ENCODE measurements at places on chromosomes 7 and 10. TPM values are rescaled to one million over a fixed set of nuclear protein-coding genes. Genes with fewer than 3 reads are reported as not detected.

BMPER gene
- total RNA-seq: 7.4 TPM

KNDC1 gene
- total RNA-seq: 3.3 TPM

CALHM3 gene
- total RNA-seq: not detected

AKR1E2 gene
- total RNA-seq: 3.8 TPM

ARHGEF5 gene
- 0.63 TPM for total RNA-seq

KDM7A gene
- 2.0 TPM for total RNA-seq

SSC4D gene
- 0.47 TPM for total RNA-seq

OTUD1 gene
- 2.7 TPM for total RNA-seq

MALRD1 gene
- total RNA-seq: 0.16 TPM

INA gene
- total RNA-seq: 0.47 TPM

SPDYE2 gene
- not detected for total RNA-seq

FOXI2 gene
- total RNA-seq: not detected

FBXL13 gene
- 2.1 TPM for total RNA-seq

MTERF1 gene
- total RNA-seq: 8.6 TPM

SORBS1 gene
- 0.16 TPM for total RNA-seq

LRRC4 gene
- 1.9 TPM for total RNA-seq

FBXO24 gene
- total RNA-seq: 0.47 TPM

TSPAN13 gene
- total RNA-seq: 1.8 TPM

AGBL3 gene
- total RNA-seq: 0.52 TPM

ARMC10 gene
- 35.1 TPM for total RNA-seq

RADIL gene
- 0.26 TPM for total RNA-seq

ZCWPW1 gene
- total RNA-seq: 2.1 TPM

DENND2A gene
- total RNA-seq: 38.6 TPM

OR2F2 gene
- not detected for total RNA-seq

PALD1 gene
- total RNA-seq: 0.43 TPM

Data from bronchial smooth muscle cell (primary cell).